ENCODE measurements at places on chromosomes 4 and X.

DNA sequence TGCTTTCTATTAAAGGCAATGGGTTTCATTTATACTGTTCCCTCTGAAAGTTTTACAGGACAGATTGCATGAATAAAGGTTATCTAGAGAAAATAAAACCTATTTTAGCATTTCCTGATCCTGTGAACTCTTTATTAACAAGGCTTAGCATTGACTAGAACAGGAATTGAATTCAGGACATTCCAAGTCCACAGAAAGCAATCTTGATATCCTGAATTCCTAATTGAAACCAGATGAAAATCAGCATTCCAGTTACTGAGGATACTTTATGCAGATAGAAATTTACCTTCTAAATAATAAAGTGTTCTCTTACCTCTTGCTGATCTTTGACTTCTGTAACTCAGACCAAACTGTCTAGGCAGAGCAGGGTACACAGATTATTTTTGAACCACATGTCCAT, 151.4 kb downstream of the ZNF518B start:
- no peak for DNase-seq

GRCh38 chr4:85823295-85823694, 348.3 kb downstream of the ARHGAP24 start:
- no peak for DNase-seq

GRCh38 chr4:20603671-20604313, 96.5 kb upstream of the PACRGL start:
- DNase-seq: no peak

DNA sequence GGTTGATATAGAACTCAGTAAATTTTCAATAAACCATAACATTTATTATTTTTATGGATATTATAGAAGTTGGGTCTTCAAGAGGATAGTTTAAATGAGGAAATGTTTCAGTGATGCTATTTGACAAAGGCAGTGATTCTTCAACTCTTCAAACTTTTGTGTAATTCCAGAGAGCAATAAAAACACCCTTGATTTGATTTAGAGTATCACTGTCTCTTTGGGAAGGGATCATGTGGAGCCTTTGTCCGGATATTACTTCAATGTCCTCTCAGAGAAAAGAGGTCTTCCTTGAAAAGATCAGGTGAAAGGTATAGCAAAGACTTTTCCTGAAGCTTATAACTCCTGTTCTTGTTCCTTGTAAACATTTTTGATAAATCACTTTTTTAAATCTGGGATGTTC, 23.3 kb downstream of the GLRA3 start:
- DNase-seq: no peak

- DNase-seq: no peak
These were observed 200.2 kb downstream of the SPRY1 start for GRCh38 chr4:123596805-123597204.

GRCh38 chrX:150736475-150736874, 43.3 kb downstream of the MTMR1 start:
- DNase-seq: no peak

DNA sequence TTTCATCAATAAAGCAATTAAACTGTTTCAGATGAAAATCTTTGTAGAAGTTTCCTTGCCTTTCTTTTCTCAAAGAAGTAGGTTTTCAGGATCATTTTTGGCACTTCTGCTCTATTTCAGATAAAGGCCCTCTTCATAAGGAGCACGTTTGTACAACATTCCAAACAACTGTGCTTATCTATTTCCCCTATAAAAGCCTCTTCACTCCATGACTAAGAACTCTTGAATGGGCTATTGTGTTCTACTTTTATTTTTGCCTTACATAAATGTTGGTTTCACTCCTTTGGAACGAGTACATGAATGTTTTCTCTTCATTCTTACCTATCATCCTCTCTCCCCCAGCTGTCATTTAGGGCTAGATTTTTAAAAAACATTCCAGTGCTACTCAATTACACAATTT, 288.0 kb upstream of the PPP1R2C start:
- no peak for DNase-seq

- DNase-seq: no peak
These were observed 34.2 kb downstream of the OCRL start for GRCh38 chrX:129574214-129574613.

- DNase-seq: no peak
These were observed 208.8 kb downstream of the SH2D1A start for GRCh38 chrX:124555036-124555595.

DNA sequence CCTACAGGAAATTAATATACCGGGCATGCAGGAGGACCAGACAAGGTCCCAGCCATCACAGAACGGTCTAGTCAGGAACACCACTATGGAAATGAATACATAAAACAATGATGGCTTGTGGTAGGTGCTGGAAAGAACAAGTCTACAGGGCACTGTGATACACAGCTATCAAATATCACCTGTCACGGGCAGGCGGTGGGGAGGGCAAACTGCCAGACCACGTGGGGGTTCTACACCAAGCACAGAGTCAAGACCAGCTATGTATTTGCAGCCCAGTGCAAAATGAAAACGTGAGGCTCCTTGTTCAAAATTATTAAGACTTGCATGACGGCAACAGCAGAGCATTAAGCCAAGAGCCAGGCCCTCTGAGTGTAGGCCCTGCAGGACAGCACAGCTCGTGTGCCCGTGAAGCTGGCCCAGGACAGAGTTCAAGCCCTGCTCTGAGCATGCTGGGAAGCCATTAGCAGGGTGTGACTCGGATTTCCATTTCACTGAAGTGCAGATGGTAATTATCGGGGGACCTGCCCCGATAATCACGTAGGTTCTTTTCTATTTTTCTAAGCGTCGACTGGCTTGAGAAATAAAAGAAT, 83.6 kb downstream of the JAKMIP1 start:
- no peak for DNase-seq

DNA sequence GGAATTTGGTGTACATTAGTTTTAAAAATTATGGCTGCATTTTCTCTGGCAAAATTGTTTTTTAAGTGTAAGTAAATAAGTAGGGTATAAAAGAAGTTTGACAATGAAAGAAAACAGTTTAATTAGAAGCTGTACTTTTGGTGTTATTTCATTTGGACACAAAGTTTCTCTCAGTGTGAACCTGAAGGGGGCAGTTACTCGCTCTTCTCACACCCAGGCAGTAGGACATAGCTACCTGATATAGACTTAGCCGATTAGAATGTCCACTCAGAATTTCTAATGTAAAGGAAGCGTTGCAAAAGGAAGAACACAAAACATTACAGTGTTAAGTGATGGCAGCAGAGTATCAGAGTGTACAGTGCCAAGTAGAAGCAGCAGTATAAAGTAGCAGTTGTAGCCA, 311.9 kb upstream of the TECRL start:
- DNase-seq: no peak

DNA sequence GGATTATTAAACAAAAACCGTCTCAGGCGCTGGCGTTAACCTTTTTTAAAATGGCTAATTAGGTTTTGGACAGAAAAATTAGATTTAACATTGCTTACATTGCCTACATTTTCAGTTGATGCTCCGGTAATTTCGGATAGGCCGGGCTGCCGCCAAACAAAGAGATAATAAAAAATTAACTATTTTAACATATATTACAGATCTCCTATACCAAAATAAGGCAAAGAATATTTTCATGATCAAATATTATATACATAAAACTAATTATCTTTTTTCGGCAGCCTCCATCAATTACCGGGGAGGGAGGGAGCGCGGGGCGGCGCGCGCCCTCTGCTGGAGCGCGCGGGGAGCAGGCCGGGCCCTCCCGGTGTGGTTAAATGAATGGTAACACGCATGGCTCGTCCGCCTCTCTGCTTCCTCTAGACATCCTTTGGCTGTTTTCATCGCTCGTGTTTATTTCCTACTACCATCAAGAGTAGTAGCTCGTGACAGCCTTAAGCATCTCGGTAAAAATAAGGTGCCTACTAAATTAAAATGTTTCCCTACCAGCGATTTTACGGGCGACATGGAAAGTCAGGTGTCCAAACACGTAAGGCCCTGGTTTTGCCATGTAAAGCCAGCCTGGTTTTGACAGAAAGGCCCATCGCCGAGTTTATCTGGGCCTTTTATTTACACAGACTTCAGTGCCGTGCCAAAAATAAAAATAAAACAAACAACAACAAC, 52.4 kb upstream of the TMEM33 start:
- DNase-seq: no peak

- DNase-seq: no peak
These were observed 286.4 kb downstream of the BCOR start for GRCh38 chrX:39811376-39811775.

DNA sequence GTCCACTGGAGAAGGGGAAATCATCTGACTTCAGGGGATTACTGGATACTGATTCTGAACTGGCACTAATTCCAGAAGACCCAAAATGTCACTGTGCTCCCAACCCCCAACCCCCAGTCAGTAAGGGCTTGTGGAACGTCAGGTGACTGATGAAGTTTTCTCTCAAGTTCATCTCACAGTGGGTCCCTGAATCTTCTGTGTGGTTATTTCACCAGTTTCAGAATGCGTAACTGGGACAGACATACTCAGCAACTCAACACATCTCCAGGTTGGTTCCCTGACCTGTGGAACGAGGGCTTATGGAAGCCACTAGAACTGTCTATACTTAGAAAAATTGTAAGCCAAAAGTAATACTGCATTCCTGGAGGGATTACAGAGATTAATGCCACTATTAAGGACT, 45.3 kb downstream of the DDX60L start:
- DNase-seq: no peak

- DNase-seq: no peak
These were observed 5.1 kb upstream of the MTHFD2L start for GRCh38 chr4:74152836-74153235.

GRCh38 chrX:106178826-106179225, 10.7 kb downstream of the PWWP3B start:
- DNase-seq: no peak

DNA sequence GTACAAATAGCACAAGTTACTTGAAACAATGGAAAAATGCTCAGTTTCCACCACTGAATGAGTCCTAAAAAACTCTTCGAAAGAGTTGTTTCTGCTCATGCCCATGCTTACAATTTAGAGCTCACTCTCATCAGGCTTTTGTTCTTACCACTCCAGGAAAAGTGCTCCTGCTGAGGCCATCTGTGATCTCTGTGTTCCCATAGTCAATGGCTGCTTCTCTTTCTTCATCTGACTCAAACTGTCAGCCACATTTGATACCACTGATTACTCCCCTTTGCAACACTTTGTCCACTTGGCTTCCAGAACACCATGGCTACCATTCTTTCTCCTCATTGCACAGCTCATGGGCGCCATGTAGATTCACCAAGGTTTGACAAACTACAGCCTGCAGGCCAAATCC, 80.0 kb upstream of the SLC34A2 start:
- no peak for DNase-seq

DNA sequence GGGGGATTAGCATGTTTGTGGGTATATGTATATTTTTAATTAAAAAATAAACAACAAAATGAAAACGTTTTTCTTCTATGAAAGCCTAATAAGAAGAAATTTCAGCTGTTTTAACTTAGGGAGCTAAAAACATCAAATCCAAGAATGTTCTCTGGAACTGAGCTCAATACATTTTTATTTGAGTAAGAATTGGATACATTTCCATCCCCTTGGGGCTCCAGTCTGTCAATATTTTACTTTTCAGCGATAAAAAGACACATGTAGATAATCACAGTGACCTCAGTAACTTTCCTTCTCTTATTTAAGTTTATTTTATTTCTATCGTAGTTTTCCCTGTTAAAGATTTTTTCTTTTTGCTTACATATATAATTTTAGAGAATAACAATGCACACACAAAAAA, 59.3 kb downstream of the ELOVL6 start:
- DNase-seq: no peak

DNA sequence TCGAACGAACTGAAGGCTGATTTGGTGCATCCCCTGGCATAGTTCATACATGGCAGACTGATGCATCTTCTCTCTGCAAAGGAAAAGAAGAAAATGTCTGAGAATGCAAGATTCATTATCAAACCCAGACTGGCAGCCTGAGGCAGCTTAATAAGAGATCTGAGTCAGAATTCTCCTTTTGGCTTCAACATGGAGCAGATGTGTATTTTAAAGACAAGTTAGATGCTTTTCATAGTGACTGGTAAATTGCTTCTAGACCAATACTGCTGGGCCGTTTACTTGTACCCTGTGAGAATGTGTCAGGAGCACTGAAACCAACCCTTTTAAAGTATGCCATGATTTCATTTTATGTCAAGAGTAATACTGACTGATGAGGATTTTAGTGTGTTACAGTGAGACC, 322.0 kb downstream of the NR3C2 start:
- DNase-seq: no peak

Measured in kidney epithelial cell (primary cell).